AG08396 (cell line): ENCODE measurements at places on chromosomes 2 and 18.
A peak's percentile ranks its signal among the peaks of the same experiment; 100 is the strongest.

GRCh38 chr18:48347756-48348326 is 61.3 kb downstream of the ZBTB7C start:
- DNase-seq = no peak

GRCh38 chr2:231015478-231015877 is 19.6 kb downstream of the SPATA3 start:
- DNase-seq = no peak

DNA sequence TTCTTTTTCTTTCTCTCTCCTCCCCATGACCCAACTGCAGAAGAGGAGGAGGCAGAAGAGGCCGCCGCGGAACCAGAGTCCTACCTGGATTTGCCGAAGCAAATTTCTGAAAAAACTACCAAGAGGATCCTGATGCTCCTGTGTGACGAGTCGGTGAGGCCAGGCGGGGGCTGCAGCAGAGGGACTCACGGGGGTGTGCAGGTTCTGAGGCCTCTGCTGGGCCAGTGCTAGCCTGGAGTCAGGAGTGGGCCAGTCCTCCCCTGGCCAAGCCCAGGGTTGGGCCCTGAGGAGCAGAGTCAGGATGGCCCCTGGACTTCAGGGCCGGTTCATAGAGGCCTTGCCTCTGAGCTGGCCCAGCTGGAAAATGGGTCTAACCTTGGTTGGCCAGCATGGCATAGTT is 29.3 kb downstream of the OTOF start:
- no peak for DNase-seq

GRCh38 chr2:111900859-111901258 is 2.5 kb downstream of the MERTK start:
- DNase-seq = peak; percentile 46

- DNase-seq = no peak
Observed at GRCh38 chr2:177651833-177652232, 259.3 kb downstream of the AGPS start.

GRCh38 chr2:53840580-53840979 is 19.2 kb downstream of the GPR75 start:
- DNase-seq = no peak

DNA sequence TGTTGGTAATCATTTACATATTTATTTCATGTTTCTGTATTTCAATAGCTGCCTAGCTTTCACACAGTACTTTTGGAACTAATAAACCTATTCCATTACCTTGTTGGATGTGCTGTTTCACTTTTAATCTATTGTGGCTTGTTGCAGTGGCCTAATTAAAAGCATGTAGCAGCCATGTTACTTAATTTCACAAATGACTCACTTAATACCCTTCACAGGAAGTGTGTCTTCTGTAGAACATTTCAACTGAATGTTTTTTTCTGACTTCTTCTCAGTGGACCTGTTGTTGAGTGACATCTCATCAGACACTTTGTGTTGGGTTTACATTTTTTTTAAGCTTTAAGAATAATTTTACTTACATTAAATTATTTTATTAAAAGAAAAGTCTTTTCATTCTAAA is 260.5 kb upstream of the THUMPD2 start:
- no peak for DNase-seq

- no peak for DNase-seq
Observed at GRCh38 chr2:202782940-202783558, 88.5 kb downstream of the ICA1L start.

DNA sequence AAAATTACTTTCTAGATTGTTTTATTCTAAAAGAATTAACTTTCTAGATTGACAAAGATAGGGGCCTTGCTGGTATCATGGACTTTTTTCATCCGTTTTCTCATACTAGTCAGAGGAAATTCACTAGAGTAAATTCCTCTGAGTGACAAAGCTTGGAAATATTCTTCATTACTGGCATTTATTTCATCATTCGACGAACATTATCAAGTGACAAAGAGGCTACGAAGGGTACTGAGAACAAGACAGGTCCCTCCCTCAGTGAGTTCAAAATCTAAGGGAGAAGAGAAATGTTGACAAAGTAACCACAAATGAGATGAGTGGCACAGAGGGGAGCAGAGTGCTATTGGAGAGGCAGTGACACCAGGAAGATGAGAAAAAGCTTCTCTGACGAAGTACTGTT is 4.3 kb downstream of the EPG5 start:
- DNase-seq = peak; percentile 36

DNA sequence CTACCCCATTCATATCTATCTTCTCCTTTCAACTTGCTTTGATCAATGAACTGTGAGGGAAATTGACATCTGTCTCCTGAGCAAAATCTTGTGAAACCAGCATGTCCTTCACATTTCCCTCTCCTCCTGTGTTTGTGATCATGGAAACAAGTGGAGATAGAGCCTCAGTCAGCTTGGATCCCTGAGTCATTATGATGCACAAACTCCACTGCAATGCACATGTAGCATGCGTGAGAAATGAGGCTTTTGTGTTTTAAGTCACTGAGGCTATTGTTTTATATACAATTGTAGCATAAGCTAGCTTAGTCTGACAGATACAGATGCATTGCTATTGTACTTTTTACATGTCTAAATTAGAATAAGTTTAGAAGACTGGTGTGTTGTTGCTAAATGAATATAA is 85.2 kb upstream of the HNMT start:
- no peak for DNase-seq

DNA sequence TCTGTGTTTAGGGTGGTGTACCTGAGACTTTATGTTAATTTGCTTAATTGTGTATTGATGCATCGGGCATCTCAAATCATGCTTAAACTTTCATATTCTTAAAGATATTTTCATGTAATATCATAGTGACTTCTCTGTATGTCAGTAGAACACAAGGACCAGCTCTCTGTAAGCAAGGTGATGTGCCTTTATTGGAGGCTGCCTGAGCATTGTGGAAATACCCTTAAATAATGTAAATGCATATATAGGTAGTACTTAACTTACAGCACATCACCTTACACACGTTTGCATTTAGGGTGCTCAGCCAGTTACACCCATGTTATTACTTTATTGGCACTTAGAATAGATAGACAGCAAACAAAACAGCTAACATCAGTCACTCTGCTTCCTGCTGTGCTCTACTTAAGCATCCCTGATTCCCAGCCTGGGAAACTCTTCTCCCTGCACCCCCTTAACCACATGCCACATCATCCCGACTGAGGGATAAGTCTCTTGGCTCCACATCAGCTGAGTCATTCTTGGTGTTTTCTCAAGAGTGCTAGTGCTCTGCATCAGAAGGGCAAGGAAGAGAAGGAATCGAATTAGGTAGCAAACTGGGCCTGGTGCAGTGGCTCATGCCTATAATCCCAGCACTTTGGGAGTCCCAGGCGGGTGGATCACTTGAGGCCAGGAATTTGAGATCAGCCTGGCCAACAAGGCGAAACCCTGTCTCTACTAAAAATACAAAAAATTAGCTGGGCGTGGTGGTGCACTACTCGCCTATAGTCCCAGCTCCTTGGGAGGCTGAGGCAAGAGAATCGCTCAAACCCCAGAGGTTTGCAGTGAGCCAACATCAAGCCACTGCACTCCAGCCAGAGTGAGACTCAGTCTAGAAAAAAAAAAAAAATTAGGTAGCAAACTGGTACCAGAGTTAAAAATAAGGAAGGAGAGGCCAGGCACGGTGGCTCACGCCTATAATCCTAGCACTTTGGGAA is 108.7 kb downstream of the MAP3K20 start:
- peak; percentile 85 for DNase-seq

DNA sequence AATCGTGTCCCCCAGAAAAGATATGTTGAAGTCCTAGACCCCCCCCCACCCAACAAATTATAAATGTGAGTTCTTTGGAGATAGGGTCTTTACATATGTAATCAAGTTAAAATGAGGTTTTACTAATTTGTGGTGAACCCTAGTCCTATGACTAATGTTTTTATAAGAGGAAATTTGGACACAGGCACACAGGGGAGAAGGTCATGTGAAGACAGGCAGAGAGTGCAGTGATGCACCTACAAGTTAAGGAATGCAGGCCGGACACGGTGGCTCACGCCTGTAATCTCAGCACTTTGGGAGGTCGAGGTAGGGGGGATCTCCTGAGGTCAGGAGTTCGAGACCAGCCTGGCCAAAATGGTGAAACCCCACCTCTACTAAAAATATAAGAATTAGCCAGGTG is 5.8 kb upstream of the PMAIP1 start:
- no peak for DNase-seq

DNA sequence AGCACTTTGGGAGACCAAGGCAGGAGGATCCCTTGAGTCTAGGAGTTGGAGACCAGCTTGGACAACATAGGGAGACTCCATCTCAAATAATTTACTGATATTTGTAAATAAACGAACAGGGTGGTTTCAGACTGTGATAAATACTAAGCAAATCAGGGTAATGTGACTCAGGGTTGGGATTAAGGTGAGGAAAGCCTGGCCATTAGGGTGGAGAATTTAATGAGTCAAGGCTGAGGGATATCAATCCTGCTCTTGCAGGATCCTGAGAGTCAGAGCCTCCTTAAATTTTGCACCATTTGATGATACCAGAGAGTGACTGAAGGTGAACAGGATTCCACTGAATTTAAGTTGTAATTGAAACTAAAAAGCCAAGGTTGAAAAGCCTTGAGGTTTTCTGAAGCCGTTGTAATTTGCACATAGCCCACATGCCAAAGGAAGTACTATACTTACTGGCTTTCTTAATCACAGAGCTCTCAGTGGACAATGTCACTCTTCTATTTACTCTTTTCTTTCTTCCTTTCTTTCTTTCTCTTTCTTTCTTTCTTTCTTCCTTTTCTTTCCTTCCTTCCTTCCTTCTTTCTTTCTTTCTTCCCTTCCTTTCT is 28.6 kb upstream of the AP1S3 start:
- DNase-seq = no peak

DNA sequence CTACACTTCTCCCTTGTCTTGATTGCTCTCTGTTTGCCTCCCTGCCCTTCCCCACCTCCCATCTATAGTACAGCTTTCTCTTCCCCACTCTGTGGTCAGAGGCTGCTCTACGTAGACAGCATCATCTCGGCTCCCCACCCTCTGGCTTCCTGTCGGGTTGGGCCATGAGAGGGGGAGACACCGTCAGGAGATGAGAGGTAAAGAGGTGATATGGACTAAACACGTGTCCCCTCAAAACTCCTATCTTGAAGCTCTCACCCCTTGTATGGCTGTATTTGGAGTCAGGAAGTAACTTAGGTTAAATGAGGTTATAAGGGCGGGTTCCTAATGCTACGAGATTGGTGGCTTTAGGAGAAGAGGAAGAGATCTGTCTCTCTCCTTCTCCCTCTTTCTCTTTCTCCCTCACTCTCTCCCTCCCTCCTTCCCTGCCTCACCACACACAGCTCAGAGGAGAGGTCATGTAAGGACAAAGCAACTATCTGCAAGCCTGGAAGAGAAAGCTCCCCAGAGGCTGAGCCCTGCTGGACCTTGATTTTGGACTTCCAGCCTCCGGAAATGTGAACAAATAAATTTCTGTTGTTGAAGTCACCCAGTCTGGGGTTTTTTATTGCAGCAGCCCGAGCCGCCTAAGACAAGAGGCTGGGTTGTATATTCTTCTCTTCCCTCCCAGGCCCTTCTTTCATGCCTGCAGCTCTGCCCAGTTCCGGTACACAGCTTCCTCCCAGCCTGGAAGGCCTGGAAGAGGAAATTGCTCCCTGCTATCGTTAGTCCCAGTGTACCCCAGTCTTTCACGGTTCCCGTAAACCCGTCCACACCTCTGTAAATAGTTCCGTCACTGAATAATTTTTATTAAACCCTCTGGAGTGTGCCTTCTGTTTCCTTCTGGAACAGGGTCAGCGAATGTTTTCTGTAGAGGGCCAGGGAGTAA is 138.0 kb downstream of the AKAIN1 start:
- no peak for DNase-seq

- DNase-seq = peak; percentile 21
Observed at GRCh38 chr18:34809451-34810072, 99.5 kb downstream of the DTNA start.

DNA sequence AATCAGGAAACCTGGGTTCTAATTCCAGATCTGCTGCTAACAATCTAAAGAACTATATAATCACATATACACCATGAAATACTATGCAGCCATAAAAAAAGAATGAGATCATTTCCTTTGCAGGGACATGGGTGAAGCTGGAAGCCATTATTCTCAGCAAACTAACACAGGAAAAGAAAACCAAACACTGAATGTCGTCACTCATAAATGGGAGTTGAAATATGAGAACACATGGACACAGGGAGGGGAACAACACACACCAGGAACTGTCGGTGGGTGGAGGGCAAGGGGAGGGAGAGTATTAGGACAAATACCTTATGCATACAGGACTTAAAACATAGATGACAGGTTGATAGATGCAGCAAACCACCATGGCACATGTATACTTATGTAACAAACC is 33.2 kb downstream of the CDH2 start:
- no peak for DNase-seq

DNA sequence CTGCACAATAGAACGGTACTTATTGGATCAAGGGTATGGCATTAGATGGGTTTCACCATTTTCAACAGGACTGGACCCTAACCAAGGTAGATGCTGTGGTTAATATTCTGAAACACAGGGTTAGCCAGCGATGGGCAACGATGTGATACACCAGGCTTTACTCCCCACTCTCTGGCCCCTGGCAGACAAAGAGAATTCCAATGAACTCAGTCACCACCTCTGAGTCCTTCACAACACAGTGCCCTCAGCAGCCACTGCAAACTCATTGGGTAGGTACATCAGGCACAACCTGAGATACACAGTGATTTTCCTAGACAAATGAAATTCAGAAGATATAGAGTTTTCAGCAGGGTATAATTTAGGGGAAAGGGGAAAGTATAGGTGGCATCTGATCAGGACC is 634.5 kb downstream of the ZEB2 start:
- DNase-seq = no peak

DNA sequence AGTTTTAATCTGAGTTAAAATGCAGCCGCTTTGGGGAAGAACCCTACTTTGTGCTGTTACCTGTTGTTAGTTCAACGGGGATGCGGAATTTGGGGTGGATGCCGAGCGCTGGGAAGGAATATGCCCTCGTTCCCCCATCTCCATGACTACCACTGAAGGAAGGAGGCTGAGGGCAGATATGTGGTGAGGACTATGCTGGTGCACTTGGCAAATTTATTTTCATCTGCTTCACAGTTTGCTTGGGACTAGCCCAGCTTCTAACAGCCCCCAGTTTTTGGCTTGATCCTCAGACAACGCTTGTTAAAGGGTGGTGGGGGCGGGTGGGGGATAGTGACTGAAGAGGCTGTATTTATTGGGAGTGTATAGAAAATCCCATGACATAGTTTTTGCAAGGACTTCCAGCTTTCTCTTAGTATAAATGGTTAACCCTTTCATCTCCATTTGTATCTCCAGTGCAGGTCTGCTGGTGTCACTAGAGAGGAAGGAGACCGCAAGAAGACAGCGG is 100.8 kb downstream of the COLEC12 start:
- no peak for DNase-seq

- DNase-seq = no peak
Observed at GRCh38 chr2:16022548-16023240, 82.3 kb downstream of the MYCN start.

DNA sequence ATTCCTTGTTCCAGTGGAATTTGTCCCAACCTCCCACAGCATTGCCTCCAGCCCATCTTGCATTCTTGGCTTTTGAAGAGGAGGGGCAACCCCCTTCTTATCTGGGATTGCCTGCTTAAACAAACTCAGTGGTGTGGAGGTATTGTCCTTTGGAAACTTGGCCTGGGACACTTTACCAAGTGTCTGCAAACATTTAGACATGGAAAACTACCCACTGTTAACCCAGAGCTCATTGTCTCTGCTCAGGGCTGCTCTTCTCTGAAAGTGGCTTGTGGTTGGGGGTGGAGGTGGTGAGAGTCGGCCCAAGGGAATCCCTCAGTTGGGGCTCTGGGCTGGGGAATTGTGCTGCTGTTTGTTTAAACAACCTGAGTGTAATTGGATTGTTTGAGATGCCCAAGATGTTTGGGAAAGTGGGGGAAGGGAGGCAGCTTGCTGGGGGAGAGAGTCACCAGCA is 178.3 kb upstream of the GATA6 start:
- DNase-seq = no peak

- DNase-seq = no peak
Observed at GRCh38 chr2:128237081-128237534, 81.6 kb downstream of the HS6ST1 start.
